ENCODE measurements at places on chromosomes 3 and 15. TPM values are rescaled to one million over a fixed set of nuclear protein-coding genes. Genes with fewer than 3 reads are reported as not detected.

RAB6B gene
- 3.3 TPM for total RNA-seq

- ATAC-seq = no peak
Measured at GRCh38 chr3:128784232-128784631, 58.2 kb downstream of the RAB7A start.

C3orf52 gene
- 3.3 TPM for total RNA-seq

GRCh38 chr3:150260398-150260710, 147.7 kb upstream of the TSC22D2 start:
- ATAC-seq = no peak

MRPS11 gene
- total RNA-seq = 42.7 TPM

CSPG4 gene
- 1.9 TPM for total RNA-seq

AADAC gene
- total RNA-seq = 0.44 TPM

DNA sequence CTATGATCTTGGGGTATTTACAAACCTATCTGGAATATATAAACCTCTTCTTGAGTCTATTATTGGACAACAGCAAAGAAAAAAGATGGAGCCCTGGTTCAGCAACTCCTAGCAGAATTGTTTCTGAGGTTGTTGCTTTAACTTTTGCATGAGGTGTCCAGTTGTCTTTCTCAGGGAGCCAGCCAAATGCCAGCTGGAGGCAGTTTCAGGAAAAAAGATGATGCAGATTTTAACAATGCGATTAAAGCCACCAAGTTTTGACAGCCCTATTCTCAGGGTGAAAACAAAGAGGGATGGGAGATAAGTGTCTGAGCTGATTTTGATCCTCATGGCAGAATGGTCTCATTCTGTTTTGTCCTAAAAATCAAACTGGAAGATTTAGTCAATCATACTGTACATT, 181.6 kb upstream of the RASGRP1 start:
- ATAC-seq = no peak

LYSMD2 gene
- total RNA-seq = 6.1 TPM

DNA sequence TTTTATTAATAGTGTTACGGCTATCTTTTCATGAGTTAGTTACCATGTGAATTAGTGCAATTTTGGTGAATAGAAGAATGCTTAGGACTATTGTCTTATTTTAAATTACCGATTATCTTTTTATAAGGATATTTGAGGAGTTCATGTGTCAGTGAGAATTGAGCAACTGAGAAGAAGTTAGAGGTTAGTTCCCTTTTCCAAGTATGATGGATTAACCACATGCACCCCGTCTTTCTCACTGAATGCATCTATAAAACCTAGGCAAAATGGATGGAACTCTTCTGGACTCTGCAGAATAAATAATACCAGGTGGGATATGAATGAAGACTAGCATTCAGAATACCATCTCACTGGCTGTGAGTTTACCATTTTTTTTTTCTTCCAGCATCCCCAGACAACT, 74.3 kb downstream of the TCF12 start:
- no peak for ATAC-seq

DNA sequence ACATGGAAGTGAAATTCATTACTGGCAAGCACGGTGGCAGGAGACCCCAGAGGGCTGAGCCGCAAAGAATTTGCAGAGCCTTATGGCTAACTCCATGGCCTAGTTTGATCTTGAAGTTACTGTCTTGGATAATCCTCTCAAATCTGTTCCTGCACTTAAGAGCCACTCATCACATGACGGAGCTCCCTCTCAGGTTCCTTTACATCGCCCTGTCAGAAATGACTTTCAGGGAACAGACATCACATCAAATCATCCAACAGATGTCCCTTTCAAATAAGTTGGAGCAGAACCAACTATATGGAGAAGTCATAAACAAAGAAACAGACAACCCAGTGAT, 328.8 kb upstream of the THBS1 start:
- ATAC-seq = no peak

DNA sequence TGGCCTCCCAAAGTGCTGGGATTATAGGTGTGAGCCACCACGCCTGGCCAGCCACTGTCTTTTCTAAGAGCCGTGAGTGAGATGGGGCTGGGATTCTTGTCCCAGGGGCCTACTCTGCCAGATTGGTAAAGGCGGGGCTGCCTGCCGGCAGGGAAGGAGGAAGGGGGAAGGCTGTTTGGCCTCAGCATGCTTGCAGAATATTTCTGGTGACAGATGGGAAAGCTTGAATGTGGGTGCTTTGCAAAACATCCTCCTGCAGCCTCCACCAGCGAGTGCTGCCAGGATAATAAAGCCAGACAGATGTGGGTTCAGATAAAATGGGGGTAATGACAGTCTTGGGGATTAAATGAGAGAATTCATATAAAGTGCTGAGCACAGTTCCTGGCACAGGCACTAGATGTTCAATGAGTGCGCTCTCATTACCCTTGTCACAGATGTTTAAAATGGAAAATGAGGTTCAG, 19.8 kb upstream of the ACOX2 start:
- ATAC-seq = no peak

DNA sequence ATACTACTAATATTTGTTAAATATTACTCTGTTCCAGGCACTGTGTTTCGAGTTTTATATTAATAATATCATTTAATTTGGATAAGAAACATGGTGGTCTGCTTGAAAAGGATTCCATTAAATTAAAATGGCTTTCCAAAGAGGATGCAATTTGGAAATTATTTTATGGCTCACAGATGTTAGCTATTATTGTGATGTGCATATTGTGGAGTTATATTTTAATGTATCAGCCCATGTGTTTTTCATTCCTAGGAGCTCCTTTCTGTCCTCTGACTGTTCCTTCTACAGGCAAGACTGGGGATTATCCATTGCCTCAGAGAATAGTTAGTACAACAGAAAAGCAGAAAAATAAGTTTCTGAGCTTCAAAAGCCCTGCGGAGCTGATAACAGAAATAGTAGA, 376.7 kb upstream of the PDZRN3 start:
- ATAC-seq = no peak

IMPG2 gene
- 0.08 TPM for total RNA-seq

SAMMSON gene
- not detected for total RNA-seq

DNA sequence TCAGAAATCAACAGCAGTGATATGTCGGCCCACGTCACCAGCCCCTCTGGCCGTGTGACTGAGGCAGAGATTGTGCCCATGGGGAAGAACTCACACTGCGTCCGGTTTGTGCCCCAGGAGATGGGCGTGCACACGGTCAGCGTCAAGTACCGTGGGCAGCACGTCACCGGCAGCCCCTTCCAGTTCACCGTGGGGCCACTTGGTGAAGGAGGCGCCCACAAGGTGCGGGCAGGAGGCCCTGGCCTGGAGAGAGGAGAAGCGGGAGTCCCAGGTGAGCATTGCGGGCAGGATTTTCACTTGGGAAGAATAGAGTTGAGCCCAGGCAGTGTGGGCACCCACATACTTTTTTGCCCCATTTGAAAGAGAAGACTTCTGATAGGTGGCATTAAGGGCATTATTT, 57.4 kb downstream of the DNASE1L3 start:
- no peak for ATAC-seq

- ATAC-seq = peak; percentile 96
Measured at GRCh38 chr3:18237251-18238005, 187.7 kb downstream of the SATB1 start.

GRCh38 chr3:189839576-189839975, 208.4 kb downstream of the TP63 start:
- ATAC-seq = peak; percentile 62

DNA sequence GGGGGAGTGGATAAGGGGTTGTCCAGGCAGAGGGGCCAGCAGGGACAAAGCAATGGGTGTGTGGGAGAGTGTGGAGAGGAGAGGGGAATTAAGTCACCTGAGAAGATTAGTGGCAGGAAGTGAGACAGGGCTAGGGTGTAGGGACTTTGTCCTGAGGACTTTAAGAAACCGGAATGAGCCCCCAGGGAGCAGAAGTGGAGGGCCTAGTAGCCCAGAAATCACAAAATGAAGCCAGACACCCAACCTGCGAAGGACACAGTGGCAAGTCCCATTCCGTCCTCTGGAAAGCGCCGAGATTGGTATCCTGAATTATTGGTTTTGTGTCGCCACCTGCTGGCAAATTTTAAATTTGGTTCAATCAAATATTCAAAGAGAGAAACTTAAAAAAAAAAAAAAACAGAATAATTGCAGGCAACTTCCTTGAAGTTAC, 78.0 kb upstream of the SLC25A36 start:
- ATAC-seq = peak; percentile 53

DNA sequence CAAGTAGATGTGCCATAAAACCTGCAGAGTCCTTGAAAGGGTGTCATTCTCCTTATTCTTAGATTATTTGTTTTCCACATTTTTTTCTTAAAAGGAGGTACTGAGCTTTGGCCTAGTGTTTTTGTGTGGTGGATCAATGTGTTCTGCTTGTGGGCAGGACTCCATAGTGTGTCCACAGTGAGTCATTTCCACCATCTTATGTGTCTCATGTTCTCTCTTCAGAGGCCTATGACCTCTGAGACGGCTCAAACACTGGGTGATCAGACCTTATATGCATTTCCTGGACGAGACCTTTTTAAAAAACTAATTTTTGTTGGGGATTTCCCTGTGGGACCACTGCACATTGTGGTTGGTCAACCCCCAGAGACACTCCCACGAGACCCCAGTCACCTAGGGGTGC, 93.4 kb downstream of the CHCHD4 start:
- no peak for ATAC-seq

DNA sequence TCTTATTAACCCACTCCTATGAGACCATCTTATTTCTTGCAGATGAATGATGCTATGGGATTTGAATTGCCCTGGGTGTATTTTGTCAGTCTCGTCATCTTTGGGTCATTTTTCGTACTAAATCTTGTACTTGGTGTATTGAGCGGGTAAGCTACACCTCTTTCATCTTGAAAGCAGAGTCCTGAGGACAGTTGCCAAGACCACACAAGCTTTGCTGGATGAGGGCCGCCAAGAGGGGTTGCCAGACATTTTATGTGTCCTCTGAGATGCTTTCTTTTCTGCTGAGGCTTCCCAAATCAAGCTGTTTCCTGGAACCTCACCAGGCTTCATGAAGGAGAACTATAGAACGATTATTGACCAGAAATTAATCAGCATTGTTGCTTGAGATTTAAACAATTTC, 173.2 kb downstream of the CHDH start:
- ATAC-seq = no peak

DNA sequence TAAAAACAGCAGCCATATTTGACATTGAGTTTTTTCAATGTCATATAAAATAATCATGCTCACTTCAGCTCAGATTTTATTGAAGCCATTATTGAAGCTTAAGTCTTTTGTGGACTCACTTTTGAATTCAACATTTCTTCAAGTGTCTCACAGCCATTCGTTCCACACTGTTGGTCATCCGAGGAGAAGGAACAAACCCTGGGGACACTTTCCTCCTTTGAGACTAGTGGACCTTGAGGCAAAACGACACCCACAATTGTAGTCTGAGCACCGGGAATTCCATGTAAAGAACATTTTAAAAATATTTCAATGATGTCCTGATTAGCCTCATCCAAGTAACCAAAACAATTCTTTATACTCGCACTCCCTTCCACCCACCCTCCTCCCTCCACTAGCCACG, 174.7 kb downstream of the CD47 start:
- ATAC-seq = no peak

DNA sequence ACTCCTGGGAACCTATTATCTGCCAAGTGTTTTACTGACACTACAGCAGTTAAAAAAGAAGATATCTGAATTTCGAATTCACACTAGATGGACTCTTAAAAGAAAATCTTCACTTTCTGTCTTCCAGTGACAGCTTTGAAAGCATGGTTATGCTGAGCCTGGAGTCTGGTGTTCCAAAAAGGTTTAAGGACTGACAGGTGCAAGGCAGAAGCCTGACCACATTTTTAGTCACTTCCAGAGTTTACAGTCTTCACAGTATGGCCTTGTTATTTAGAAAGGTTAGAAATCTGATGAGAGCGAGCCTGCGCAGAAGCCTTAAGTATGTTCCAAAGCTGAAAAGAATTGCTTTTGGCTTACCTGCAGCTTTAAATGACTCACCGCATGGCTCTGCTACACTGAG, 59.9 kb downstream of the ETV5 start:
- ATAC-seq = no peak

- ATAC-seq = no peak
Measured at GRCh38 chr15:41435037-41435786, 18.3 kb downstream of the RTF1 start.

GRCh38 chr3:58065700-58066167, 57.5 kb downstream of the FLNB start:
- ATAC-seq = no peak

TPRA1 gene
- 15.6 TPM for total RNA-seq

SLC28A2 gene
- total RNA-seq = not detected

DNA sequence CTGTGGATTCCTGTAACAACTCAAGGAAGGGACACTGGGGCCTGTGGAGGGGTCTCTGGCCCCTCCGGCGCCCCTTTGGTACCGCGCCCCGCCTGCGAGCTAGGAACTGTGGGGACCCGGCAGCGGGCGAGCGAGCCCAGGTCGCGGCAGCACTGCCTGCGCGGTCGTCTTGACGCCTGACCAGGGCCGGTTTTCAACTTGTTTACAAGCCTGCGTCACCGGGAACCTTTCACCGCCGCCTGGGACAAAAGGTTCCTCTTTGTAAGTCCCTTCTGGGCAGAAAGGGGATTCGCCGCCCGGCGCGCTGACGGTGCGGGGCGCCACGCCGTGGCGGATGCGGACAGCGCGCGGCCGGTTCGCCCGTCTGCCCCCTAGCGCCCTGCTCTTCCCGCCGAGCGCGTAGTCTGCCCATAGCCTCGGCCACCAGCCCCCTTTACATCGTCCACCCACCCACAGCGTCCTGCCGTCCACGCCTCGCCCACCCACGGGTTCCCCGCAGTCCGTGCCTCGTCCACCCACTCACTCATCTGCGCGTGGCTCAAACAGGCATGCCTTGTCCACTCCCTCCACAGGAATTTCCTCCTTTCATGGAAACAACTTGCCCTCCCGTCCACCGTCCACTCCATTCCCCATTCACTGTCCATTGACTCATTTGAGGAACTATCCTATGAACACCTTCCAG, 5.5 kb upstream of the CFAP100 start:
- ATAC-seq = peak; percentile 87

FEZF2 gene
- total RNA-seq = not detected

DNA sequence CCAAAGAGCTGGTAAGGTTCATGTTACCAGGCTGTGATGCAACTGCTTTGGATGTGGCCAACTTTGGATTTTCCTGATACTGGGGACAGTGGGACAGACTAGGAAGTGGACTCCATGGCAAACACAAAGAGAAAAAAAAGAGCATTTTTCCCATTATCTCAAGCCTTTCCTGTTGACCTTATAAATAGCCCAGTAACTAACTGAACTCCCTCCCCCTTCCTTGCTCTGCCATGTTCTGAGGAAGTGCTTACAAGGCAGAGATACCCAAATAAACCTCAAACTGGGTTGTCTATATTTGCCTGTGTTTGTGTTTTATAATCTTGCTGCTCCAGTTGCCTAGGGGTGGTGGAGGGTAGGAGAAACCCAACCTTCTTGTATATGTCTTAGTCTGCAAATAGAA, 27.3 kb upstream of the SLC9A9 start:
- ATAC-seq = no peak
